ENCODE measurements at places on chromosomes 2 and 18.
A peak's percentile ranks its signal among the peaks of the same experiment; 100 is the strongest.

- DNase-seq, result no peak
Observed at GRCh38 chr2:99198103-99198841, 17.3 kb downstream of the MRPL30 start.

DNA sequence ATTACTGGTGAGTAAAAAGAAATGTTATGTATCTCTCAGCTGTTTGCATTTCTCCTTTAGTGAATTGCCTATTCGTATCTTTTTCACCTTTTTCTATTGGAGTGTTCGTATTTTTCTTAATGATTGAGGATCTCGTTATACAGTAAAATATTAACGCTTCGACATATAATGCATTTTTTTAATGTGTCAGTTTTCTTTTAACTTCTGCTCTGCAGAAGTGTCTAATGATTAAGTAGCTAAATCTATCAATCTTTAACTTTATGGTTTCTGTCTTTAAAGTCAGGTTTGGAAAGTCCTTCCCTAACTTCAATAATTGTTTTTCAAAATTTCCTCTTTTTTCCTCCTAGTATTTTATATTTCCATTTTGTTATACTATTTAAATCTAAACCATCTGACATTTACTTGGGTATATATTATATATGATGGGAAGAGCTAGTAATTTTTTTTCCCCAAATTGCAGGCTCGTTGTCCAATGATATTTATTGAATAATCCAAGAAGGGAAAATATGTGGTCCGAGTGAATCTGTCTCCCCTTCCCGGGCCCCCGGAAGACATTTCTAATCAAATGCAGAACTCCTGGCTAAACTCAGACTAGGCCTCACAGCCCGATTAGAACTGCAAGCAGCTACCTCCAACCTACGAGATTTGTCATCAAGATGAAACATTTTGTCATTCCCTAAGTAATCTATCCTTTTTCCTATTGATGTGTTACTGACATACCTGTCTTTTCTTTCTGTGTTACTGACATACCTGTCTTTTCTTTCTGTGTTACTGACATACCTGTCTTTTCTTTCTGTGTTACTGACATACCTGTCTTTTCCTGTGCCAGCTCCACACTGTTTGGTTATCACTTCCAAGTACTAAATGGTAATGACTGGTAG lies 17.2 kb downstream of the PCBP1 start:
- no peak for DNase-seq

GRCh38 chr2:12589802-12590320 lies 126.9 kb upstream of the TRIB2 start:
- DNase-seq, result no peak

DNA sequence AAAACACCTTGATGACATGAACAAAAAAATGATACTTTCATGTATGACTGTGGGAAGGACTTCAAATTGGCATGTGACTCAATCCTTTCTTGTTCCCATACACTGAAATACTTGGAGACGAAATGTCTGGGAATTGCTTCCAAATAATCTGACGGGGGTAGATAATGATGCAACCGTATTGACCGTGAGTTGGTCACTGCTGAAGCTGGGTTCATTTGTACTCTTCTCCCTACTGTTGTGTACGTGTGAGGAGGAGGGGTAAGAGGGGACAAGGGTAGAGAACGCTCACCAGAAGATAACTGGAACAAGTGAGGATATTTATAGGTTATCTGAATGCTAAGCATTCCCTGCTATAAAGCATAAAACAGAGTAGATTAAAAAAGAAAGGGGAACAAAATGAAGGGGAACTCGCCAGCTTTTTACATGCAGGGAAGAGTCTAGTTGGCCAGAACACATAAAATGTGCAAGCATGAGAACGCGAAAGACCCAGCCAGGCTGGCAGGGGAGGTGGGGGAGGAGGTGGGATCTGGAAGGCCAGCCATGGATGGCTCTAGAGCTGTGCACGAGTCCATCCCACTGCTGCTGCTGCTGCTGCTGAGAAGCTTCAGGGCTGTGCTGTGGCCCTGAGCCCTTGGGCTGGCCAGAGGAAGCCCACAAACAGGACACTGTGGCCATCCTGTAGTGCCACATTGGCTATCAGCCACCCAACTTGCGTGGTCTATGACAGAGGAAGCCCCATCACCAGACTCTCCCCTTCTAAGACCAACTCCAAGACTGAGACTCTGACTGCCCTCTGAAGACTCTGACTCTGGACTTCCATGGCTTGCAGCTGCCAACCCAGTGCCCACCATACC lies 15.2 kb upstream of the CETN1 start:
- DNase-seq, result no peak

GRCh38 chr18:10826400-10826799 lies 300.6 kb downstream of the NAPG start:
- DNase-seq, result no peak

GRCh38 chr18:46917803-46918600 lies 600 bp downstream of the KATNAL2 start:
- DNase-seq, result no peak

- DNase-seq, result no peak
Observed at GRCh38 chr2:174327021-174327840, 7.5 kb upstream of the SP9 start.

GRCh38 chr2:230773039-230773773 lies 60.6 kb downstream of the CAB39 start:
- DNase-seq, result peak; percentile 55

- no peak for DNase-seq
Observed at GRCh38 chr2:209191139-209191538, 232.7 kb upstream of the MAP2 start.

GRCh38 chr2:223765221-223765785 lies 72.1 kb downstream of the AP1S3 start:
- DNase-seq, result no peak

DNA sequence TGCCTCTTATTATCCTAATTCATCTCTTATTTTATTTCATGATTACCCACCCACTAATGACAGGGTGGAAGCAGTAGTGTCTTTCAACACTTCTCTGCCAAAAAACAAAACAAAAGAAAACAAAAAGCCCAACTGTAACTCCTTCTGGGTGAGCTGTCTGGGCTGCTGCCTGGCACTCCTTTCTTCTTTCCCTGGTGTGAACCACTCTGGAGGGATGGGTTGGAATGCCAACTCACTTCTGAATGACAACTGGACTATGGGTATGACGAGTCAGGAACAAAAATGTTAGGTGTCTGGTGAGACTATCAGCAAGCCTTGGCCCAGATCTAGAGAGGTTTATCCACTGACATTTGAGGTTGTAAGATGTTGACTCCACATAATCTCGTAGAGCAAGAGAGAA lies 88.3 kb upstream of the ITGB6 start:
- no peak for DNase-seq

- DNase-seq, result no peak
Observed at GRCh38 chr2:134287323-134287722, 33.5 kb downstream of the MGAT5 start.

- no peak for DNase-seq
Observed at GRCh38 chr2:24233321-24233720, 58.5 kb downstream of the FAM228A start.

- no peak for DNase-seq
Observed at GRCh38 chr2:101030866-101031554, 28.9 kb downstream of the RPL31 start.

- no peak for DNase-seq
Observed at GRCh38 chr2:221850076-221850475, 278.0 kb upstream of the EPHA4 start.

- DNase-seq, result no peak
Observed at GRCh38 chr2:79994161-79994560, 310.4 kb downstream of the LRRTM1 start.

DNA sequence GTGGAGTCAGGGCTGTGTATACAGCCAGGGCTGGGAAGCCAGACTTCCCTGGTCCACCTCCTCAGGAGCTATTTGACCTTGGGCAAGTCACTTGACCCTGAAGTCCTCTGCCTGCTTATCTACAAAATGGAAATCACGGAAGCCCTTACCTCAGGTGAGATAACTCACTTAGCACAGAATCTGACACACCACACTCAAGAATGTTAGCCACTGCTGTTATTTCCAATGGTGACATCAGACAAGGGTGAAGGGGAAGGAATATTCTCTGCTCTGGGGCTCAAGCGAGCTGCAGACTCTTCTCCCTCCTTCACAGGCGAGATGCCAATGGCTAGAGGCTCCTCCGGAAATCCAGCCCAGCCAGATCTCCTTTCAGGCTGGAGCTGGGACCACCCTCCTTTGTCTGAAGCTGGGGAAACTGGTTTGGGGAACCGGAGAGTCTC lies 189.6 kb downstream of the HAUS1 start:
- DNase-seq, result no peak

DNA sequence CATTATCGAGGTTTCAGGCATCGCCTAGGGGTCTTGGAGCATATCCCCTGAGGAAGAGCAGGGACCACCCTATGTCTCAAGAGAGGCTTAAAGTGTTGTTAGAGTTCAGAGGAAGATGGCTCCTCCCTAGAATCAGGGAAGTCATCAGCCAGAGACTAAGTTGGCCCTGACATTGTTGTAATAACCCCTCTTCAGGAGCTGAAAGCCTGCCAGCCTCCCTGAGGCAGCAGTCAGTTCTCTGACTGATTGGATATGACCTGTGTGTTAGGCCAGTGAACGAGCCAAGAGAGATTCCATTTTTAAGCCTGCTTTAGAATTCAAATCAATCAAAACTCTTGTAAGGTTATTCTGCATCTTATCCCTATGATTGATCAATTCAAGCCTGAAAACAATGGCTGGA lies 34.9 kb downstream of the ARHGAP28 start:
- DNase-seq, result no peak

DNA sequence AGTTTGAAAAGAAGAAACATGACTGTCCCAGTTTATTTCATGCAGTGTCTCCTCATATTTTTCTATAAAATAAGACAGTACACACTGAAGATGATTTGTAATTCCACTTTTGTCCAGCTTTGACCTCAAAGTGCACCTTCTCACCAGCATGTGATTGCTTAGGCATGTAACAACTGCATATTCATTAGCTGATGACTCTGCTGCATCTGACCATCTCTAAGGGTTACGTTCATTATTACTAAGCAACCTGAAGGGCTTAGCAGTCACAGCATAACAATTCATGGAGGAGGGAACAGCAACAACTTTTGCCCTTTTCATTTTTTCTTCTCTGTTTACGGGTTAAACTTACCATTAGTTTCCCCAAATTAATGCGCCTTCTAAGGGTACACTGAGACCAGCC lies 330.6 kb upstream of the PIK3C3 start:
- no peak for DNase-seq

DNA sequence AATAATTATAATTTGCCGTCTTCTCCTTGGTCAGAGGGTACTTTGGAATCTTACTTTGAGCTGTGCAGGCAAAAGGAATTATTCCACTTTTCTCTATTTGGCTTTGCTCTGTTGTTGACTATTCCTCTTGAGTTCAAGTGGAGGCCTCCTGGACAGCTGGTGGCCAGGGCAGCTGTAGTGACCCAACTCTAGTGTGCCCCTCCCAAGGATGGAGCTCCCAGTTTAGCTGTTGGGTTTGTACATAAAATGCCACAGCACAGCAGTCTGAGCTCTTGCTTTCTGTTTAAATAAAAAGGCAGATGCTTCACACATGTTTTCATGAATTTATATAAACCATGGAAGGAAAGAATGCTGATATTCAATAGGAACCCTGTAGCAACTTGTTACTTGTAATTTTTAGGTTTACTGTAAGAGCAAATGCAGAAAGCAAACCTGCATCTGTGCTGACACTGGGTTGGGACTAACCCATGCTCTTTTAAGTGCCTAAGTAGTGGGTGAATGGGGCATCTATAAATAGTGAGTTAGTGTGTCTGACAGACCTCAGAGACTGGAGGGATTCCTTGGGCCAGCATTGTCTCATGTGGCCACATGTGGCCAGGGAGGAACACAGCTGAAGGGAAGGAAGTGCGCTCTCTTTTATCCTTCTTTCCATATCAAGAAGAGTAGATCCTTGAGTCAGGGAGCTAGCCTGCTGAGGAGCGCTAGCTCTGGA lies 121.8 kb downstream of the FHOD3 start:
- no peak for DNase-seq

DNA sequence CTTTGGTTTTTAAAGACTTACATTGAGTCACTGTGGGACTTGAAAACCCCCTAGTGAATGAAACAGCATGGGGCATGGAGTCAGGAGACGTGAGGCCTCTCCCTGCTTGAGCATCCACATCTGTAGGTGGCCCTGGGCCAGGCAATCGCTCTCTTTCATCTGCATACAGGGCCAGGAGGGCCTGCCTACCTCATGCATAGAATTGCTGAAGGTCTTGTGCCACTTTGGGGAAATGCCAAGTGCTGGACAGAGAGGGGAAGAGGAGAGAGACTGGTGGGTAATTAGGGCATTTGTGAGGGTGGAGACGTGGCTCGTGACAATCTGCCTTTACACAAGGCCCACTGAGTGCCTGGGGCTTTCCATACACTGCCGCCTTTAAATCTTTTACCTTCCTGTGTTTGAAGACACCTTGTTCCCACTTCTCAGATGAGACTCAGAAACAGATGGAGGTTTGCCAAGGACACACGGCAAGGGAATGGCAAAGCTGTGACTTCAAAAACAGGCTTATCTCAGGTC lies 322.2 kb upstream of the HS6ST1 start:
- DNase-seq, result no peak

GRCh38 chr2:206858687-206859329 lies 80.5 kb upstream of the CPO start:
- DNase-seq, result no peak

GRCh38 chr2:45575881-45576280 lies 35.2 kb downstream of the SRBD1 start:
- no peak for DNase-seq

- no peak for DNase-seq
Observed at GRCh38 chr18:48621240-48621639, 82.4 kb downstream of the CTIF start.

GRCh38 chr2:43051338-43051737 lies 175.1 kb downstream of the ZFP36L2 start:
- DNase-seq, result peak; percentile 39

DNA sequence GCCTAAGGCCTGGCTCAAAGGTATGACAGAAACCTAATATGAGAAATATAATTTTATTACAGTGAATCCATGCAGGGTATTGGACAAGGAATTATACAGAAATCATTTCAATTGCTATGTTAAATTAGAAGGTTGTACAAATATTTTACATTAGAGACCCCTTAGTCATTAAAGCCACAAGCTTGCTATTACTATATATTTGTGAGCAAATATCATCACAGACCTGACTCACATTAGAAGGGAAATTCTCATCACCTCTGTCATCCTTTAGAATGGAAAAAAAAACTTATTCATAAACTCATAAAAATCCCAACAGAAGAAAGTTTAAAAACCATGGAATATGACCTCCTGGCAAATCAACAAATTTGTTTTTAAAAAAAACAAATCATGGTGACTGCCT lies 277.9 kb downstream of the DCC start:
- DNase-seq, result no peak

DNA sequence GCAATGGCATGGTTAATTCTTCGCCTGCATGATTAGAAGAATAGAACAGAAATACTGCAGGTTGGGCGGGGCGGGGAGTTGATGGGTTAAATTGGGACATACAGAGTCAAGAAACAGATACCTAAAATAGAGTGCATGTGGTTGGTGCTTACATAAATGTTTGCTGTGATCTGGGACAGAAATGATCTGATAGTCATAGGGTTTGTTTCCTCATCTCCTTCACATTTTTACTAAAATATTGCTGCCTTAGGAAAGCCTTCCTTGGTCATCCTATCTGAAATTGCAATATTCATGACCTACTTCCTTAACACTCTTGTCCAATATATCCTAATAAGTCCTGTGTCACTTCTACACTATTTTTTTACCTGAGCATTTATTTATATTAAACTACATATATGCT lies 163.9 kb downstream of the TMEFF2 start:
- DNase-seq, result no peak

- no peak for DNase-seq
Observed at GRCh38 chr2:201730651-201731285, 32.3 kb upstream of the MPP4 start.

Measured in CD4-positive, alpha-beta T cell (primary cell).